ENCODE measurements at places on chromosomes 13 and 19.

DNA sequence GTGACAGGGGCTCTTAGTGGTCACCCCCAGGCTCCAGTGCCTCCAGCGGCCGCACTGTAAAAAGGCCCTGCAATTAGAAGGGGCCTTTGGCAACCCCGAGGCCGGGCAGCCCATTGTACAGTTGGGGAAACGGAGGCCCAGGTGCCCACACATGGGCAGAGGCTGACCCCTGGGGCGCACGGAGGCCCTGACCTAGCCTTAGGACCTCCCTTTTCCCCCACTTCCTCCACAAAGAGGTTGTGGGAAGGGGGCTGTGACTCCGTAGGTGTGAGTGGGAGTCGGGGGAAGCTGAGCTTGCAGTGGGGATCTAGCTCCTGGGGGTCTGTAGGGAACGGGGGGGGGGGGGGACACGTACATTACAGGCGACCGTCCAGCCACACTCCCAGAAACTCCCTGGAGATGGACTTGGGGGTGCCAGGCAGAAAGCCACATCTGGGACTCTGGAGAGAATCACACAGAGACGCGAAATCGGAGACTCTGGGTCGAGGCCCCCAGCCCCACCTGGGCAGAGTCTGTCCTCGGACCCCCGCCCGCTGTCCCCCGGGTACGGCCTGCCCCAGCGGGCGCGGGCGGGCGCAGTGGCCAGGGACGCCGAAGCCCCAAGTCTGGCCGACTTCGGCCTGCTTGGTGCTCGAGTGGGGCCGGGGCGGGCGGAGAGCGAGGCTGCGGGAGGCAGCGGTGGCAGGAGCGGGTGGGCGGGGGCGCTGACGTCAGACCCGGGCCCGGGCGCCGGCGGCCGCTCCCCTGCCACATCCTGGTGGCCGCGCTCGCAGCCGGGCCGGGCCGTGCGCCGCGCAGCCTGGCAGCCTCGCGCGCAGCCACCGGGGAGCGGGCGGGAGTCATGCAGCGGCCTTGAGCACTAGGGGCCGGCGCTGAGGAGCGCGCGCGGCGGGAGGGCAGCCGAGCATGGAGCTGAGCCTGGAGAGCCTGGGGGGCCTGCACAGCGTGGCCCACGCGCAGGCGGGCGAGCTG is at the start of gene ONECUT3:
Gene ONECUT3, plus strand, starts transcription at position 750 of the 972 bp plus-strand sequence. Its CDS starts 157 bp downstream, at position 907.
- DNase-seq = no peak

GRCh38 chr19:7851623-7852500 is 21.8 kb downstream of the EVI5L start:
- no peak for DNase-seq

DNA sequence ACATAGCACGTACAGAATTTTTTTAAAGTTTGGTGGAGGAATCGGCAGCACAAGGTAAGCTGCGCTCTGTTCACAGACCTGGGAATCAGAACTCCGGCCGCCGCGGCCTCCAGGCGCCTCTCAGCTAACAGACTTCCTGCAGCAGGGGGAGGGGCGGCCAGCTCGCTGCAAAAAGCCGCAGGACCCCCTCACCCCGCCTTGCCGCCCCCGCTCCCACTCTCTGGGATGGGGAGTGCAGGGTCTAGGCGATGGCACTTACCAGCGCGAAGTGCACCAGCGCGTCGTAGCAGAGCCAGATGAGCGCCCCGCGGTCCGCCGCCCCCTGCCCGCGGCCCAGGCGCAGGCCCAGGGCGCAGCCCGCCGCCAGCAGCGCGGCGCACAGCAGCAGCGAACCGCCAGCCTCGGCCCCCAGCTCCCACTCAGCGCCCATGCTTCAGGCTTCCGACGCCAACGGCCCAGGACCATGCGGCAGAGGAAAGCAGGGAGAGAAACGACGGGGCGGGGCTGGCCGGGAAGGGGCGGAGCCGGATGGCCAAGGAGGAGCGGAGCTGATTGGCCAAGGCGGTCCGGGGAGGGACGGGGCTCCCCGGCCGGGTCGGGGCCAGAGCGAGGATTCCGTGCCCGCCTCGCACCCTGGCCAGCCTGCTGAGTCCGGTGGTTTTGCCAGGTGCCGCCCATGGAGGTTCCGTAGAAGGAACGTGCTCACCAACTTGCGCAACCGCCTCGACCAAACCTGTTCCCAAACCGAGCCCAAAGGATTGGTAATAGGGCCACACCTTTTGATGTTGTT is at the start of gene EBPL:
Gene EBPL, minus strand, starts transcription at position 492 of the 790 bp plus-strand sequence. Its CDS starts 62 bp downstream, at position 430.
- DNase-seq = peak; percentile 85

DNA sequence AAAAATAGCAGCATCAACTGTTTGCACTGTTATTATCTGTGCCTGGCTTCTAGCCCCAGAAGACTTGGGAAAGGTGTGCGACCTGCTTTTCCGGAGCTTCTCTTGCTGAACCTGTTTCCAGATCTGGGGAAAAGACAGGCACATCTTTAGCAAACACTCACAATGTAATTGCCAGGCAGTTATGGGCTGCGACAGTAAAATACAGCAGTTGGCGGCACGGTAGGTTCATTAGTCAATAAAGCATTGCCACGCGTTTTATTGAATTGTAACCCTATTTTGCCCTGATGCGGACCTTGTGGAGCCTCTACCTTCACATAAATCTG is 223.7 kb upstream of the TSHZ3 start:
- no peak for DNase-seq

- no peak for DNase-seq
Measured at GRCh38 chr13:102620516-102620915, 23.7 kb downstream of the TPP2 start.

DNA sequence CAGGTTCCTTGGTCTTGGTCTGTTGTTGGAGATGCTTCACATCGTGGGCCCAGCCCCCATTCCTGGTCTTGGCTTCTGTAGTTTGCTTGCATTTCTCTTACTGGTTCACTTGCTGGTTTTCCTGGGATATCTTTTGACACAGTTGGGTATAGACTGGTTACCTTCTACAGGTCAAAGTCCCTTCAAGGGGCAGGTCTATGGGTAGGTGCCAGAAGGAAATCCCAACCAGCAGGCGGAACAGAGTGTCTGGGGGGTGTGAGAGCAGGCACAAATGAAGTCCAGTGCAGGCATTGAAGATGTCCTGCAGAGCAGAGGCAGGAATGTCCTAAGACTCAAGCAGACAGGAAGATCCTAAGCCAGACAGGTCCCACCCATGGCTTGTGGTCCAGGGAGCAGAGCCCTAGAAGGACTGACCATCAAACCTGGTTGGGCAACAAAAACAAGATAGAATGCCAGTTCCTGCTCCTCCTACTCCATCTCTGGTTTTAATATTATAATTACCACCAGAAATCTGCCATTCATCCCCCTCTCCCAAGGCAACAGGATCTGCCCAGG is 17.7 kb upstream of the WASF3 start:
- no peak for DNase-seq

DNA sequence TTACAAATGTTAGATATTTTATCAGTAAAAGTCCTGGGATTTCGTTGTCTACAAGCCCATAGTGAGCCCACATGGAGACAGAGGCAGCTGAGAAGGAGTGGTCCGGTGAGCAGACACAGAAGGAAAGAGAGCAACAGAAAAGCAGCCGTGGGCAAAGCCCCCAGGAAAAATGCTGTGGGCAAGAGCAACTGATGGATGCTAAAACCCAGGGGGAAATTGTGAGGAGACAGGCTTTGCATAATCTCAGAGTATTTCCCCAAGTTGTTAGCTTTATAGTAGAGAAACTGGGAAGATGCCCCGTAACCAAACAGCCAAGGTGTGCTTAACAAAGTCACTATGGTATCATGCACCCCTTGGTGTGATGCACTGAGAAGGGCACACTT is 35.1 kb downstream of the GJA3 start:
- DNase-seq = no peak

DNA sequence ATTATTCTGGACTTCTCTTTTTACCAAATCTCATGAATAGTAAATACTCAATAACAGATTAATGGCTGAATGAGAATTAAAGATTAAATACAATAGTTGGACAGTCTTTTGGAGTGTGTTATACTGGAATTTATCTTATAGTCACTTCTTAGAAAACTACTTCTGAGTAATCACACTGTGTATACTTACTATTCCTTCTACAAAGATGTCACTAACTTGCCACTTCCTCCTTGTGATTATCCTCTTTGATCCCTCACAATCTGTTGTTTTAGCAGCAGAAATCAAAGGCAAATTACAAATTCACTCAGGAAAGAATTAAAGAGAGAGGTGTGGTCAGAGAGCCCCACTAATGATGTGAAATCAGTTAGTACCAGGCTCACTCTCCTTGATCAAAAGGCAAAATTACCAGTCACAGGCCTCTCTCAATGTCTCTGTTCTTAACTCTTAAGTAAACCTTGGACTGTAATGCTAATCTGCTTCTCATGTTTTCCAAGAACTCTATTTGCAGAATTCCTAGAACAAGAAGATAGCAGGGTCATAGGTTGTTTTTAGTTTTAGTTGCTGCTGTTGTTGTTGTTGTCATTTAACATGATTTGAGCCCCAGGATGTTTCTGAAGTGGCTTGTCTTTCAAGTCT is 37.3 kb upstream of the FNDC3A start:
- no peak for DNase-seq

DNA sequence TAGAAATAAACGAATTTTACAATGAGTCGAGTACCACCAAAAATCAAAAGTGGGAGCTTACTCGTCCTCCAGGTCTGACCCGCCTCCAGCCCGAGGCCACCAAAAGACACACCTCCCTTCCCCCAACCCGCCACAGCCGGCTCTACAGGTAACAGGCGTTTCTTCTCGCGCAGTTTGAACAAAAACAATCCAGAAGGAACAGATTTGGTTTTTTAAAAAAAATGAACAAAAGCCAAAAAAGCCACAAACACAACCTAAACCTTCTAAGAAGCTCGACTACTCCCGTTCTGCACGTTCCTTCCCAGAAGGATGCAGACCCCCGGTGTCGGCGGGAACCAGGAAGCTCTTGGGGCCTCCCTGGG is 671 bp downstream of the ZDHHC20 start:
- peak; percentile 26 for DNase-seq

- DNase-seq = no peak
Measured at GRCh38 chr13:39373145-39373544, 229.8 kb downstream of the LHFPL6 start.

- peak; percentile 25 for DNase-seq
Measured at GRCh38 chr19:35224681-35225571, 3.6 kb downstream of the FAM187B start.

- DNase-seq = peak; percentile 75
Measured at GRCh38 chr19:1672038-1672768, 19.8 kb upstream of the TCF3 start.

DNA sequence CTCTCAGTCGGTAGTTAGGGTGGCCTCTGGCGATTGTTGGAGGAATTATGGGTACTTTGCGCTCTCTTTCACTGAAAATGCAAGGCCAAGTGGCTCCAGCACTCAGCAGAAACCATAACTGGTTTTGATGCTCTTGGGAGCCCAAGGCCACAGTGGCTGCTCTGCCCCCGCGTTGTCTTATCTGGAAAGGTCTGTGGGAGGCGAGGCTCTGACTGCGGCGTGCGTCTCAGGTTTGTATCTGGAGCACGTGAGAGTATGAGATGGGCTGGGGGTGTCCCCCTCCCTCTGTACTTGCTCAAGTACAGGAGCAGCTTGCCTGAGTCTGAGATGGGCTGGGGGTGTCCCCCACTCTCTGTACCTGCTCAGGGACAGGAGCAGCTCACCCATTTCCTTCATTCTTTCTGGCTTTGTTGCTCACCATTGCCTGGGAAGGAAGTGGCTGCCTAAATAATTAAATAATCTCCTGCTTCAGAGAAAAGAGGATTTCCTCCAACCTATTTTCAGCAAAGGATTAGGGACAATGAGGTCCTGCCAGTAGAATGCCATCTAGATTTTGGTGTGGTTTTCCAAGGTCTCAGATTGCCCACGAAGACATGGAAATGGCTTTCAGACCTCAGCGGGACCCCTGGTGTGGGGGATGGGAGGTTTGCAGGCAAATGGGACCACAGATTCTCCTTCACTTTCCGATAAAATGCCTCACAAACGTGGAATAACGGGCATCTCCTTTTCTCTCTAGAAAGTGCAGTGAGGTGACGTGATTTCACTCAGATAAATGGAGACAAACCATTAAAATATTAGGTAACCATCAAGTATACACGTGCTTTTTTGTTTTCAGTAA is 14.7 kb downstream of the ATP11A start:
- no peak for DNase-seq

GRCh38 chr19:32349724-32350470 is 4.5 kb downstream of the ZNF507 start:
- DNase-seq = no peak

DNA sequence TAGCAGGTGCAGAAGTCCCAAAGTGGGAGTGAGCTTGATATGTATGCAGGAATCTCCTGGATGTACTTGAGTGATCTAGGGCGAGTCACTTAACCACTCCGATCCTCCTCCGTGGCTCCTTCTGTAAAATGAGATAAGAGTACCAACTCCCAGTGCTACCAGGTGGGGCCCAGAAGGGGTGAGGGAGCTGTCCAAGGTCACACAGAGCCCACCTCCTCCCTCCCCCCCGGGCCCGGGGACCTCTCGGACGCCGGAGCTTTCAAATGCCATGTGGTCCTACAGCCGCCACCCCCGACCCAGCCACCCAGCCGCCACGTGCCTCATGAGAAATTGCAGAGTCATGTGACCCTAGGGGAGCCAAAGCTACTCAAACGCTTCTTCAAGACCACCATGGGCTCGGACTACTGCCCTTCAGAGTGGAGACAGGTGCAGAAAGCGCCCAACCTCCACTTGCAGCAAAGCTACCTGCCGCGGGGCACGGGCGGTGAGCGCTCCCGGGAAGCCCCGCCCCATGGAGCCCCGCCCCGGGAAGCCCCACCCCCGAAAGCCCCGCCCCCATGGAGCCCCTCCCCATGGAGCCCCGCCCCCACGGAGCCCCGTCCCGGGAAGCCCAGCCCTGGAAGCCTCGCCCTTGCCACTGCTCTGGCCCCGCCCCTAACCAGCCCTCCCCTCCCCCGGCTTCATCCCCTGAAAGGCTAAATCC is 10.1 kb upstream of the ZNF358 start:
- DNase-seq = no peak

GRCh38 chr19:47271949-47272348 is 2.7 kb upstream of the INAFM1 start:
- DNase-seq = no peak

DNA sequence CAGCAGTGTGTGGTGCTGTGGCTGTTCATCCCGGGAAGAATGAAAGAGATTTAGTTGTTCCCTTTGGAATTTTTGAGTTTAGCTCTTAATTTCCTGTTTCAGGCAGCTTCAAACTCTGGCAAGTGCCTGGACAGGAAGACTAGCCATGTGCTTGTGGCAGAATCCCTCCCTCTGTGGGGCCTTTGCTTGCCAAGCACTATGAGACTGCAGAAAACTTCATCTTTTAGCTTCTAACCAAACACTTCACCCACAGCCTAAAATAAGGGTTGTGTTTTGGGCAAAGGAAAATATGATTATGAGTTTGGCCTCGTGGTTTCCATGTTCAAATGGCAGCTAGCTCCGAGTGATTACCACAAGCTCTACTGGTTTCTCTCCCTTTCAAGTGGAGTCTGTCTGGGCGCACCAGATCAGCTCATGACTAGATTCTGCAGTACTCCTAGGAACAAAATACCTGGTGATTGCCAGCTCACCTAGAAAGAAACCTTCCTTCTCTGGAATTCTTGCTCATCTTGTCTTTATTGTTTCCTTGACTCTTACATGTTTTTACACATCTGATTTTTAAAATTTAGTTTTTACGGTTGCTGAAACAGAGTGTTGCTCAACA is 707.5 kb downstream of the SLITRK6 start:
- DNase-seq = no peak

GRCh38 chr19:7888145-7888825 is at the start of gene LRRC8E:
Gene LRRC8E (plus strand): TSS chr19:7888510. CDS start chr19:7895604, 7,094 bp downstream.
- DNase-seq = no peak
